Hematopoietic multipotent progenitor cell treated with erythropoietin and hydrocortisone succinate and interleukin-3 and kit ligand, for 8 days (in vitro differentiated cells): ENCODE measurements at places on chromosomes 5 and 9.

DNA sequence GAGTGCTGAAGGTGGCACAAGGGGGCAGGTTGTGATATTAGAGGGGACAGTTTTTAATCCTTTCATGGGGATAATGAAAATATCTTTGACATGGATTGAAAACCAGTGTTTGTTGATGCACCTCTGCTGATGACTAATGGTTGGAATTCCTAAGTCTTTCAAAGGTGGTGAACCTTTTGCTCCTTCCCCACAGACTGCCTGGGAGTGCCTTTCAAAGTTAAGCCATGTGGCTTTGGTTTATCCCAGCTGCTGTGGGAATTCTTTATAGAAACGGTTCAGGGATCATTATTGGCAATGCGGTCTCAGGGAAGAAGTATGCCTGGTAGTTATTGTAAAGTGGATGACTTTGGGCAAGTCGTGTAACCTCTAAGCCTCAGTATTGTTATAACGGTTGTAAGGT lies 45.7 kb downstream of the PIP5K1B start:
- DNase-seq, result no peak

GRCh38 chr5:96973532-96974401 lies 37.9 kb downstream of the LNPEP start:
- no peak for DNase-seq

GRCh38 chr5:76314643-76315042 lies 88.4 kb upstream of the IQGAP2 start:
- DNase-seq, result no peak

DNA sequence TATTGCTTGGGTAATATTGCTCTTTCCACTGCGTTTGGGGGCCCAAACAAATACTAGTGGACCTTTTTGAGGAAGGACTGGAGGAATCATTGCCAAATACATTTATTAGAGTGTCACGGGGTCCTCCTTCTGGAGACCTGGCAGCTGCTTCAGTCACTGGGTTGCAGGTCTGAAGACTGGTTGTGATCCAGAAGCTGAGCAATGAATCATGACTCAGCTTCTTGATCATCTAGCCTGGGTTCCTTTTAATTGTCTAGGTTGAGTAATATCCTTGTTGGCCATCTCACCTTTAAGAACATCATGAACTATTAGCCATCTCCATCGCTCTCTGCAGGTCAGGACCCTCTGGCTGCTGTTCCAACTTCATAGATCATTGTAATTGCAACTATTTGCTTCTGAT lies 15.4 kb upstream of the UBAP1 start:
- no peak for DNase-seq

GRCh38 chr5:154442801-154443200 lies 3.0 kb upstream of the SAP30L start:
- no peak for DNase-seq

- no peak for DNase-seq
Measured at GRCh38 chr5:120236360-120236759, 227.7 kb upstream of the PRR16 start.

- no peak for DNase-seq
Measured at GRCh38 chr5:3131161-3131560, 379.7 kb upstream of the IRX2 start.

GRCh38 chr9:92590377-92590776 lies 54.6 kb upstream of the ECM2 start:
- no peak for DNase-seq

DNA sequence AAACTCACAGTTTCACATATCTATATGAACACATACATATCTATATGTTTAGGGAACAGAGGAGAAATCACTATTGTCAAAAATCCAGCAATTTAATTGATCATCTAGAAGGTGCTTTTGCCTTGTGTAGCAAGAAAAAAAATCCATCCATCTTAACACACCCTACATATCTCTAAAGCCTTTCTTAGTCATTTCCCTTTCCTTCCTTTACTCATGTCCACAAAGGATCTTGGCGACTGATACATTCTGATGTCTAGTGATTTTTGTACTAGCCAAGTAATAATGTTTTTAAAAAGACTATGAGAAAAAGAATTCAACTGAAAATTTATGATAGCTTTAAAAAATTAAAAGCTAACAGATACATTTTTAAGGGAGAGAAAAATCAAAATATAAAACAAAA lies 22.5 kb downstream of the ZDHHC21 start:
- no peak for DNase-seq

DNA sequence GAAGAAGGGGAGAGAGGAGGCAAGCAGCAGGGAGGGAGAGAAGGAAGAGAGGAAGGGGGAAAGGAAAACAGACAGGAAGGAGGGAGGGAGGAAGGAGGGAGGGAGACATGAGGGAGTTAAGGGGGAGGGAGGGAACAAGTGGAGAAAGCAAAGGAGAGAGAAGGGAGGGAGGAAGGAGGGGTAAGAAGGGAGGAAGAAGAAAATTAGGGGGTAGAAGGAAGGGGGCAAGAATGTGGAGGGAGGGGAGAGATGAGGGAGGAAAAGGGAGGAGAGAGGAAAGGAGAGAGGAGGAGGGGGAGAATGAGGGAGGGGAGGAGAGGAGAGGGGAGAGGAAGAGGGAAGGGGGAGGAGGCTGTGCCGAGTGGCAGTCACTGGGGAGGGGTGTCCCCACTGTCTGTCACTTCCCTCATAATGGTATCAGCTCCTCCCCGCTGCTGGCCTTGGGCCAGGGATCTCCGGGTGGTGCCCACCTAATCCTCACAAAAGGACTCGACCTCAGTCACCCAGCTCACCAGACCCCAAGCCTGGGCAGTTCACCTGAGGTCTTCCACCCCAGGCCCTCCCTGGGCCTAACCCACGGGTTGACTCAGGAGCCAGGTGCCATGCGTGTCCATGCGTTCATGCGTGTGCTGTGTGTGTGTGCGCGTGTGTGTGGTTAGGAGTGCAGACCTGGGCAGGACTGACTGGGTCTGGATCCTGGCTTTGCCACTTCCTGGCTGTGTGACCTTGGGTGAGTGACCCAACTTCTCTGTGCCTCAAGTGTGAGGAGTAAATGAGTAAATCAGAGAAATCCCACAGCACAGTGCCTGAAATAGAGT lies 18.1 kb downstream of the C9orf50 start:
- DNase-seq, result no peak

- DNase-seq, result no peak
Measured at GRCh38 chr5:89706731-89707130, 702.8 kb downstream of the CETN3 start.

GRCh38 chr9:16868701-16869100 lies 1.8 kb downstream of the BNC2 start:
- no peak for DNase-seq

DNA sequence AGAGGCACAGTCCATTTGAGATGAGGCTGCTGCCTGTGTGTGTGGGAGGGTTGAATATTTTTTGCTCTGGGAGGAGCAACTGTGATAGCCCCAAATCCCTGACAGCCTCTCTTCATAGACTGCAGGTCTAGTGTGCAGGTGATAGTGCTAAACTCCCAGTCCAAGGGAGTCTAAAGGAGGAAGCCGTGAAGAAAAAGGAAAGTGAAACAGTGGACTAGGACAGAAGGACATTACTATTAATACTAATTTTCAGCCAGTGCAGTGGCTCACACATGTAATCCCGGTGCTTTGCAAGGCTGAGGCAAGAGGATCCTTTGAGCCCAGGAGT lies 295.0 kb downstream of the PDE4D start:
- no peak for DNase-seq

- DNase-seq, result no peak
Measured at GRCh38 chr5:123647066-123647465, 135.1 kb downstream of the CSNK1G3 start.

DNA sequence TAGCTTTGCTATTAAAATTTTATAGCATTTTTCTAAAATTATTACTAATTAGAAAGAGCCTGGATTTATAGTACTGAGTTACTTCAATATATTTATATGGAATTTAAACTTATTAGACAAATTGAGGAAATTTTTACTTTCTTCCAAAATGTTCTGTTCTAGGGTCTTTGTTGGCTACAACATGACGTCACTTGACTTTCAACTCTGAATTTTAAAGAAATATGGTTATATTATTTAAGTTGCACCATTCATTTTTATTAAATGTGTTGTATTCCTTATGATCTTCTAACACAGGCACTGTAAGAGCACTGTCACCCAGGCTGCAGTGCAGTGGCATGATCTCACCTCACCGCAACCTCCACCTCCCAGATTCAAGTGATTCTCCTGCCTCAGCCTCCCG lies 119.4 kb upstream of the CYLC2 start:
- DNase-seq, result no peak
